ENCODE measurements at places on chromosomes 7 and 10.

- peak; percentile 59 for DNase-seq
Measured at GRCh38 chr7:94003446-94004023, 620 bp downstream of the BET1 start.

DNA sequence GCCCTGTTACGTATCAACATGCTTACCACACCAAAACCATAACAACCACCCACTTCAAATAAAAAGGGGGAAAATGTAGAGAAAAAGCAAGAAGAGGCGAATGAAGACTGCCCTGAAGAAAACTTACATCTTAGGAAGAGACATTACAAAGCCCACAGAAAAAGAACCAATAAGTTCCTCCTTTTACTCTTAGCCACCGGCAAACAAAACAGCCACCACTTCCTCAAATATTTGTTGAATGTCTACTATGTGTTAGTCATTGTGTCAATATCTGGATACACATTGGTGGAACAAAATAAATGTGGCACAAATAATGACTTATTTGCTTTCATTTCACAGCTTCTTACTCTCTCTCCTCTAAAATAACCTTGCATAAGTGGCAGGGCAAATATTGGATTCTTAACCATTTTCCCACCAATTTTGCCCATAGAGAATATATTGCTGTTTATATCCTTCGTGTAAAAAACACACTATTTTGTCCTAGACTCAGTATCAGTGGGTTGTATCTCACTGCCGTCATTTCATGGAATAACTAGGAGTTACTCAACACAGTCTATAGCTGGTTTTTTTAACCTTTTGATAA is 106.8 kb downstream of the ANK3 start:
- DNase-seq, result peak; percentile 86

DNA sequence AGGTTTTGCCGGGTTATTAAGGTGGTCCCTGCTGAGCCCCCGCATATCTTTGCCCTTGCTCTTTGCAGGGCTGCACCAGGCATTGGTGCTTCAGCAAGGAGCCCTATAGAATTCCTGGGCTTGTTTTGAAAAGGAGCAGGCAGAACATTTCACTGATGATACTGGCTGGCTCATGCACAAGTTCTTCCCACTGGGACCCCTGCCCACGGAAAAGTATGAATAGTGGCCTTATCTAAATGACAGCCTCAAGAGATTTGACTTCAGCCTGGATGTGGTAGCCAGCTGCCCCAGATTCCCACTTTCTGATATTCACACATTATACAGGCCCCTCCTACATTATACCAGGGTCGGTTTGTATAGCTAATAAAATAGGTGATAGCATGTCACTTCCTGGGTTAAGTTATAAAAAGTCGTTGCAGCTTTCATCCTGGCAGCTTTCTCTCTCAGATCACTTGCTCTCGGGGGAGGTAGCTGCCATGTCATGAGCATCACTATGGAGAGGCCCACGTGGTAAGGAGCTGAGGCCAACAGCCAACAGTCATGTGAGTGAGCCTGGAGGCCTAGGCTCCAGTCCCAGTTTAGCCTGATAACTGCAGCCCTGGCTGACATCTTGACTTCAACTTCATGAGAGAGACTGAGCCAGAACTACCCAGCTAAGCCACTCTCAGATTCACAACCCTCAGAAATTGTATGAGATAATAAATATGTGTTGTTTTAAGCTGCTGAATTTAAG is 16.8 kb upstream of the CRTAC1 start:
- no peak for DNase-seq

GRCh38 chr7:157347217-157347904 is 10.6 kb downstream of the DNAJB6 start:
- no peak for DNase-seq

DNA sequence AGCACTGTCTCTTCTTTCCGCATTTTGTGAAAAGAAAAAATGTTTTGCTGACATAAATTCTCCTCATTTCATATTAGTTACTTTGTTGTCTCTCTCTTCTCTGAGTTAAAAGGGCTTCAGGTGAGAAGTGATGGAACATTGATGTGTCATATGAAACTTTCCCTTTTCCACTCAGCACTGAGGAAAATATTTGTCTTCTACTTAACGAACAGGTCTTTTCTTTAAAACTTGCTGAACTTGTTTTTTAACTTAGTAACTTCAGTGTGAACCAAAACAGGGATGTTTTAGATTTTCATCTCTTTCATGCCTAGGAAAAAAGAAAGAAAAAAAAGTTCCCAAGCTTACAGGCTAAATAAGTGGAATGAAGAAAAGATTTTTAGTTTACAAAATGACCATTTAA is 19.0 kb upstream of the TSPAN12 start:
- no peak for DNase-seq

- no peak for DNase-seq
Measured at GRCh38 chr7:1892011-1892965, 222.2 kb downstream of the ELFN1 start.

- DNase-seq, result no peak
Measured at GRCh38 chr7:148481971-148482626, 108.5 kb upstream of the C7orf33 start.

- no peak for DNase-seq
Measured at GRCh38 chr7:100911484-100911883, 15.8 kb upstream of the ACHE start.

GRCh38 chr7:83957333-83957732 is 237.3 kb downstream of the SEMA3A start:
- DNase-seq, result no peak

DNA sequence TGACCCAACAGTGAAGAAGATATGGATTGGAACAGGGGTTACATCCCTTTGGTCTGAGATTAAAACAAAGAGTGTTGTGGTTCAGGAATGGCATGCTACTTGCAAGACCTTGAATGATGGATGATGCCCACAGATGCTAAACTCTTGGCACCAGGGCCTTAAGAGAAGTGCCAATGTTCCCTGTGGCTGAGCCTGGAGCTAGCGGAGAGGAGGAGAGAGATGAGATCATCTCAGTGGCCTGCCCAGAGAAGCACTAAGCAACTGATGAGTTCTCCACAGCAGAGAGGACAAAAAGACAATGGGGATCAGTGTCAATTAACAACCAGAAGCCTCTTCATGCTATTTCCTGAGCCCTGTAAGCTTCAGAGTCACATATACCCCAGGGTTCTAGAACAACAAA is 97.8 kb downstream of the ELAPOR2 start:
- DNase-seq, result no peak

DNA sequence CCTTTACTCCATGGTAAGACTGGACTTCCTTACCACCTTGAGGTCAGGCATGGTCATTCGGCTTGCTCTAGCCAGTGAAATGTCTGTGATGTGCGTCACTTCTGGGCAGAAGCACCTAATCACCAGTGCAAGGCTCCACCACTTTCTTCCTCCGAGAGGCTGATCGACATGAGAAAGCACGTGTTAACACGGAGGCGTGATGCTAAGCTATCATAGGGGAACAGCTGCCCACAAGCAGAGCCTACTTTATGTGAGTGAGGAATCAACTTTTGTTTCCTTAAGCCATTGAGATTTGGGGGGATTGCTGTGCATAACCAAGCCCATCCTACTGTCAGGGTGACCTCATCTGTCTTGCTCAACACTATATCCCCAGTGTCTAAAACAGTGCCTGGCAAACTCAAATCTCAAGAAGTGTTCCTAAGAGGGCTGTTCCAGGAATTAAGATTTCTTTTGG is 23.1 kb upstream of the SAR1A start:
- DNase-seq, result peak; percentile 48

DNA sequence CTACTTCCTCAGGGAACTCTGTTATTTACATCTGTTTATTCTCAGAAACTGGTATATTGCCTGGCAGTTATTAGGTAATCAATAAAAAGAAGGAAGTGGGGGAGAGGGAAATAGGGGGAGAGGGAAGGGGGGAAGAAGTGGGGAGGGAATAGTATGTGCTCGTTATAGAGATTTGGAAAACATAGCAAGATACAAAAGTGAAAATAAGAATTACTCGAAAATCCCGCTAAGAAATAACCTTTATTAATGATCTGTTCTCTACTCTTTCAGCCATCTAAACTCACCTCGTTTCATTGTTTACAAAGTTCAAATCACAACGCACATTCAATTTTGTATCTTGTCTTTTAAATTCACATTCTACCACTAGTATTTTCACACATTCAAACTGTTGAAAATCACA is 63.0 kb upstream of the CDCA7L start:
- no peak for DNase-seq

- DNase-seq, result no peak
Measured at GRCh38 chr7:5774790-5775189, 6.7 kb downstream of the RNF216 start.

DNA sequence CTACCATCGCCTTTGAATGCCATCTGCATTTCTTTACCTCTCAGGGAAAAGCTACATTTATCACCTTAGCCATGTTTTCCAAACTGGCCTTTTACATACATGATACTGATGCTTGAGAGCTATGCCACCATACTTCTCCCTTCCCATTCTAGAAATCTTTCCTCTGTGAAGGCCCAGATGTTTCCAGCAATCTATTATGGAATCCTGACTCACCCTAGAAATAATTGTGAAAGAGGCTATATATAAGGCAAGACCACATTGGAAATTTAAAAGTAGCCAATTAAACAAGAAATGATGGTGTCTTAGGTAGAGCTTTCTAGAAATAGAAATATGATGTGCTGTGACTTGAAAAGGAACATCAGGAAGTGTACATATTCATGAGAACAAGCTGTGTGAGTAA is 389.7 kb downstream of the INHBA start:
- no peak for DNase-seq

DNA sequence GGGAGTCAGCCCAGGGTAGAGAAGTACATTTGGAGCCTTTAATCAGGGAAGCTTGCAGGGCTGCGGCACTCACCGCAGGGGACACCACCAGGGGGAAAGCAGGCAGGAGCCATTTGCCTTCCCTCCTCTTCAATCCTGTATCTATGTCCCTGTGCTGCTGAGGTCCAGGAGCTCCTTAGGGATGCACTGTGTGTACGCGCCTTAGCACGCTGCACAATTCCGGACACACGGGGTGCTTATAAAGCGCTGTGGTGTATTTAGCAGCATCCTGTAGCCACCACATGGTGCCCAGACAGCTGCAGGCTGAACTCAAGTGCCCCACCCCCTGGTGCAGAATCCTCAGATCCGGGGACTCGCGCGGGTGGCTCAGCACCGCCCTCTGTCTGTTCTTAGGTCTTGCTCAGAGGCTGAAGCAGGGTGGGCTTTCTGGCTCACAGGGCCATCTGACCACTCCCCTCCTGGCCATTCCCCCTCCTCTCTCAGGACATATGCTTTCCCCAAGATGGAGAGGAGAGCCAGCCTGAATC is 421.4 kb downstream of the SDK1 start:
- no peak for DNase-seq

- DNase-seq, result no peak
Measured at GRCh38 chr7:139768249-139768824, 9.5 kb downstream of the HIPK2 start.

DNA sequence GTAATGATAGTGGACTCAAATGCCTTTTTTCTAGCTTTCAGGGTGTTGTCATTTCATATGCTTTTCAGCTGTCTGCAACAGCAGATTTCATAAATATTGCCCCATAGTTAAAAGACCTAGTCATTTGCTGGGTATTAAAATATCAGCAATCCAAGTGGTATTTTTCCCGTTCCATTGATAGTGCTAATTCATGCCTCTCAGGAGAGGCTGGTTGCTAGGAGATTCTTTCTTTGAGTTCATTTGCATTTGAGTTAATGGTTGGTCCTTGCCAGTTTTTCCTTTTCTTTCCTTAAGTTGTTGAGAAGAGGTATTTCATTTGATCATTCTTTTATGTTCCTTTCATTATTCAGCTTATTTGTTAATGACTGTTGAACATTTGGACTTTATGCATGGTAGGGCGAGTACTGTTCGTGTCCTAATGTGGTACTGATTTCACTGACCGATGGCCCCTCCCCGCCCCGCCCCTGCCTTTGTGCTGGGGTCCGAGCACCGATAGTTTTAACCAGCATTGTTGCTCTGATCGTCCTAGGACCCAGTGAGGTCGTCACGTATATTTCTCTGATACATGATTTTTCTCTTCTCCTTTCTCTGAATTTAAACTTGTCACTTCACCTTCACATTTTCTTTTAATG is 128.6 kb downstream of the CCNY start:
- no peak for DNase-seq

- no peak for DNase-seq
Measured at GRCh38 chr10:122144199-122144598, 126.9 kb upstream of the BTBD16 start.

- DNase-seq, result no peak
Measured at GRCh38 chr7:124390301-124390700, 357.4 kb upstream of the TMEM229A start.

GRCh38 chr10:104142081-104142480 is 20.1 kb downstream of the SFR1 start:
- DNase-seq, result no peak

DNA sequence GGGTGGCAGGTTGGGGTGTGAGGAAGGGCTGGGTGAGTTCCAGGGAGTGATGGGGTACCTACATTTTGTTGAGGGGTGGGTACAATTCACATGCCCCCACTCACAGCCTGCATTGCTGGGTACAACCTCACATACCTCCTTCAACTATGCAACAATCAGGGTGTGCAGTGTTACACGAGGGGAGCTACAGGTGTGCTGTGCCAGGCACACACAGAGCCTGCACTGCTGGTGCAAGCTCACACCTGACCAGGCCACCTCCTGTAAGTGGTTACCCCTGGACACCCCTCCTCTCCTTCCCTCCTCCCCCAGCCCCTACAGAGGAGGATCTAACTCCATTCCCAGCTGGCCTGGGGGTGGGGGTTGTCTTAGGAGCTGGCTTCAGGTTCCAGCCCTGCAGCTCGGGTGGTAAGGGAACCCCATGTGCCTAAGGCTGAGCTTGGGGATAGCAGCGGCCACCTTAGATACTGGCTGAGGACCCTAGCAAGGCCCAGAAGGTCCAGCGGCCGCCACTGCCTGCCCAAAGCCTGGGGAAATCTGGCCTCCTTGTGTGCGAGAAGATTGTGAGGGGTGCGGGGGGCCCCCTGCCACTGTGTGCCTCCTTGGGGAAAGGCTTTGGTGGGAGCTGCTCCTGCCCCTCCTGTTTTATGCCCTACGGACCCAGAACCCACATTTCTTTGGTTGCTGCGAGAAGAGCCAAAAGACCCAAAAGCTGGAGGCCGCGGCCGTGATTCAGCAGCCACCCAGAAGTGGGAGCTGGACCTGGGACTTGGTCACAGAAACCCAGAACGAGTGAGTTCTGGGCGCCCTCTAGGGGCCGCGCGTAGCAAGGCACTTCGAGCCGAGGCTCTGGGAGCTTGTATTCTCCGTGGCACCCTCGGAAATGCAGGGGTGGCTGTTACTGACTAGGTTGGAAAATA is 10.8 kb downstream of the TLX1 start:
- peak; percentile 92 for DNase-seq

GRCh38 chr7:91347290-91347689 is 83.1 kb downstream of the FZD1 start:
- DNase-seq, result no peak

Data from suppressor macrophage treated with lipopolysaccharide for 4 hours (primary cell).